Renal cortical epithelial cell (primary cell): ENCODE measurements at places on chromosomes 5 and 9.

- no peak for DNase-seq
These were observed 132.6 kb upstream of the FSTL4 start for GRCh38 chr5:133744960-133745308.

GRCh38 chr9:7192266-7192665 lies 434.5 kb downstream of the KDM4C start:
- no peak for DNase-seq

- peak; percentile 40 for DNase-seq
These were observed 177.3 kb upstream of the ADAMTSL1 start for GRCh38 chr9:18296702-18297055.

DNA sequence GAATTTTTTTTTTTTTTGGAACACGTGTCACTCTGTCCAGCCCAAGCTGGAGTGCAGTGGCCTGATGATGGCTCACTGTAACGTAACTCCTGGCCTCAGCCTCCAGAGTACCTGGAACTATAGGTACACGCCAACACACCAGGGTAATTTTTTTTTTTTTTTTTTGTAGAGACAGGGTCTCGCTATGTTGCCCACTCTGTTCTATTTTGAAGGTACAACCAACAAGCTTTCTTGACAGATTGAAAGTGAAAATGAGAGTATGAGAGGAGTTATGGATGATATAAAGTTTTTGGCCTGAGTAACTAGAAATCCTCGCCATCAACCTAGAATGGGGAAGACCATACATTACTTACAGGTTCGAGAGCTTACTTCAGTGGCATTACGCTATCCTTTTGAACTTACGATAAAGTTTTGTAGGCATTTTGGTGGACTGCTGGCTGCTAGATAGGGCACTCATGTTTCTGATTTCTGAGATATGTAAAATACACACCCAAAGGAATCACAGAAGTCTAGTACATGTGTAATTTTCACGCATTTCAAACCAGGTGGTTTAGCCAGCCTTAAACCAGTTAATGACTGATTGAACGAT lies 806 bp upstream of the CDC42SE2 start:
- peak; percentile 25 for DNase-seq

GRCh38 chr9:20042128-20042711 lies 253.4 kb upstream of the SLC24A2 start:
- no peak for DNase-seq

- DNase-seq, result peak; percentile 84
These were observed 8.0 kb downstream of the SPOCK1 start for GRCh38 chr5:137491121-137491520.

GRCh38 chr5:169006842-169007790 lies 293.8 kb downstream of the SLIT3 start:
- DNase-seq, result peak; percentile 62

DNA sequence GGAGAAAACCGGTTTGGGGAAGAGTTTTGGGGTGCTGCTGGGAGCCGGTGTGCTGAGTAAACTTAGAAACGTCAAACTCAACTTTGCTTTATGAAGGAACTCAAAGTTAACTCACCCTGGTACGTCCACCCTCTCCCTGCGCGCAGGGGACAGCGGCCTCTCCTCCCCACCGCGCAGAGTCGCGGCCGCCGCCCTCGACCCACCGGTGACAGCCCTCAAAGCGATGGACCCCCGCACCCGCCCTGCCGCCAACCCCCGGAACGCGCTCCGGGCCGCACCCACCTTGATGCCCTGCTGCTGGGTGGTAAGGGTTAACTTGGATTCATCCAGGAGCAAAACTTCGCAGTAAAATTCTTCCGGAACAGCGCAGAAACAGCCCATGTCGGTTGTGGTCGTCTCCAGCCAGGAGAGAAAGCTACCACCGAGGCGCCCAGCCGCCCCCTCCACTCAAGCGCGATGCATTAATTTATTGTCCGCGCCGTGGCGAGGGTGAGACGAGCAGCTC lies 366 bp downstream of the EPB41L4A start:
- no peak for DNase-seq

DNA sequence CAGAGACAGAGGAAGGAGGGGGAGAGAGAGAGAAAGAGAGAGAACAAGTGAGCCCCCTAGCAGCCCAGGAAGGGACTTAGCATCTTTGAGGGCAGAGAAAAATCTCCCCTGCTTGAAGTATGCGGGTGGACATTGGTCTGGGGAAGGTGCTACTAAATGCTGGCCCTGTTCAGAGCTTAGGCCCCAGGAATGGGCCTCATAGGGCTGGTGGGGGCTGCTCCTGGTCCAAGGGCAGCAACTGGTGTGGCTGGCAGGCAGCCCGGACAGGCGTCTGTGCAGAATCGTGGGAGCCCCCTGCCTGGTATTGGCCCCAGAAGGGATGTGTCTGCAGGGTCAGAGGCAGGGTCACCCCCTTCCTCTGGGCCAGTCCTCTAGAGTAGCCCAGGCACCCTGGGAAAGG lies 47.8 kb upstream of the SUSD3 start:
- no peak for DNase-seq

DNA sequence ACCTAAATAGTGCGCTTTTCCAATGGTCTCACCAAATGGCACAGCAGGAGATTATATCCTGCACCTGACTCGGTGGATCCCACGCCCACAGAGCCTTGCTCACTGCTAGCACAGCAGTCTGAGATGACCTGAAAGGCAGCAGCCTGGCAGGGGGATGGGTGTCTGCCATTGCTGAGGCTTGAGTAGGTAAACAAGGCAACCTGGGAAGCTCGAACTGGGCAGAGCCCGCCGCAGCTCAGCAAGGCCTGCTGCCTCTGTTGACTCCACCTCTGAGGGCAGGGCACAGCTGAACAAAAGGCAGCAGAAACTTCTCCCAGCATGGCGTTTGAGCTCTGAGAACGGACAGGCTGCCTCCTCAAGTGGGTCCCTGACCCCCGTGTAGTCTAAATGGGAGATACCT lies 18.1 kb upstream of the ABLIM3 start:
- no peak for DNase-seq

DNA sequence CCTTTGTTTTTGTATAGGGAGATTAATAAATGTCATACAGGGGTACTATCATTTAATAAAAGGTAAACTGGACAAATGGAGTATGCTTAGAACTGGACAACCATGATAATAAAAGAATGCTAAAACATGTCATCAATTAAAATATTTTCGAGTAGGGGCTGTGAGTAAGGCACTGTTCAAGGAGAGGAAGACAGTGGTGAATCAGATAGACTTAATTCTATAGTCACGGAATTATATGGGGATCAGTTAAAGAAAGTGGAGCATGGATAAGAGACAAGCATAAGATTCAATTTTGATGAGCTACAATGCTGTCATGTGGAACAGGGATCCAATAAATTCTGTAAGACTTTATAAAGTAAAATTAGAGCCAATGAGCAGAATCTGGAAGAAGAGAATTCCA lies 104.5 kb downstream of the HMHB1 start:
- no peak for DNase-seq

DNA sequence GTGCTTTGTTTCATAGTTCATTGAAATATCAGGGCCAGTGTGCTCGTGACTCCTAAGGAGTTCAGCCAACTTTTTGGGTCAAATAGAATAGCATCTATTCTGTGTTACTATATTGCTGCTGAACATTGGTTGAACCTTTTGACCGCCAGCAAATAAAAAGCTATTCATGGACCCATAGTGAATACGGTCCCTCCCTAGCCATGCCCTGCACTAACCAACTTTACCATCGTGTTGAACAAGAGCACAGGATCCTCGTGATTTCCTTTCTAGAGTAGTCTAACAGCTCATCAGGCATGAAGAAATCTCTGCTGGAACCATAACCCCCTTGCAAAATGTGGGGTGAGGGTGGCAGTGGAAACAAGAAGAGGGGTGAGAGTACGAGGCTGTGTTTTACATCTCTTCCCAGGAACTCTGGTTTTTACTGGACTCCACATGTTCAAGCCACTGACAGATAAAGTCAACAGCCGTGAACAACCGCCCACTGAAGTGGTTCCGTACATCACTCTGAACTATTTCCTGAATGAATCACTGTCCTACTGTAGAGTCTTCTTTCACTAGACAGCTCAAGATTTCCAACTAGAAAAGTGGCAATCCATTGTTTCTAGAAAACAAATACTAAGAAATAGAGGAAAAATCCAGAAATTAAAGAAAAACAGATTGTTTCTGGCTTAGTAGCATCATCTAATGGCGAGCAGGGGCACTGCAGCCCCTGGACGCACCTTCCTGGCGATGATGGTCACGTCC lies 70.1 kb upstream of the SPATA31E1 start:
- DNase-seq, result peak; percentile 87

GRCh38 chr9:115126404-115126803 lies 8.4 kb upstream of the TNC start:
- no peak for DNase-seq

GRCh38 chr9:84677080-84677479 lies 7.6 kb downstream of the NTRK2 start:
- DNase-seq, result peak; percentile 58

GRCh38 chr5:151541571-151541970 lies 49.6 kb downstream of the FAT2 start:
- no peak for DNase-seq

DNA sequence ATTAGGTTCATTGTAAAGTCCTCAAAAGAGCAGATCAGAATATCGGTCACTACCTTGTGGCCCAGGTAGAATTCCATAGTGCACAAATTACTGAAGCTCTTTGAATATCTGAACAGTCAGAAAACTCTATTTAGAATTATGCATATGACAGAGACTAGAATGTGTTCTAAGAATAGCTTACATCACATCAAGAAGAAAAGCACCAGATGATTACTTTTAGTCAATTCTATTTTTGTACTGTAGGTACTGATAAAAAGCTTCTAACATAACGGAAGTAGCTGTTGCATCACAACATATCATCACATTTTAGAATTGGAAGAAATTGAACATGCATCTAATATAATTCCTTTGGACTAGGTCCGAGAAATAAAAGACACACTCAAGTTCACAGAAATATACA lies 946.6 kb upstream of the ARRDC3 start:
- DNase-seq, result no peak

GRCh38 chr9:9214066-9214465 lies 1398.7 kb downstream of the PTPRD start:
- DNase-seq, result no peak

- no peak for DNase-seq
These were observed 189.7 kb downstream of the GNAQ start for GRCh38 chr9:77841739-77842386.

- peak; percentile 62 for DNase-seq
These were observed 58.2 kb downstream of the RICTOR start for GRCh38 chr5:39015743-39016586.

GRCh38 chr5:106093134-106093533 lies 1577.6 kb downstream of the EFNA5 start:
- DNase-seq, result no peak

- no peak for DNase-seq
These were observed 265.8 kb downstream of the SYK start for GRCh38 chr9:91067306-91067860.

DNA sequence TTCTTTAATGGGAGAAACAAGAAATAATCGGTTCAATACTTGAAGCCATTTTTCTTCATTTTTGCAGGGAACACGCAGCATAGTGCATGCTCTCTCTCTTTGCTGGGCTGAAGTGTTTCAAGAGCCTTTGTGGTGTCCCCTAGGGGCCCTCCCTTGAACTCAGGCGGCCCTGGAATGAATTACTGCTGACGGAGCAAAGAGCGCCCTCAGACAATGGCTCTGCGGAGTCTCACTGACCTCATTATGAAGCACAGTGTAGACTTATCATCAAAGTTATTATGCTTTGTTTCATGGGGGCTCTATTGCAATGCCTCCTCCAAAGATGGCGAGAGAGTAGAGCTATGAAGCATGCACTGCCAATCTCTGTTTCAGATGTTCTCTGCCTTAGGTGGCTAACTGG lies 64.8 kb upstream of the ADCY2 start:
- no peak for DNase-seq

DNA sequence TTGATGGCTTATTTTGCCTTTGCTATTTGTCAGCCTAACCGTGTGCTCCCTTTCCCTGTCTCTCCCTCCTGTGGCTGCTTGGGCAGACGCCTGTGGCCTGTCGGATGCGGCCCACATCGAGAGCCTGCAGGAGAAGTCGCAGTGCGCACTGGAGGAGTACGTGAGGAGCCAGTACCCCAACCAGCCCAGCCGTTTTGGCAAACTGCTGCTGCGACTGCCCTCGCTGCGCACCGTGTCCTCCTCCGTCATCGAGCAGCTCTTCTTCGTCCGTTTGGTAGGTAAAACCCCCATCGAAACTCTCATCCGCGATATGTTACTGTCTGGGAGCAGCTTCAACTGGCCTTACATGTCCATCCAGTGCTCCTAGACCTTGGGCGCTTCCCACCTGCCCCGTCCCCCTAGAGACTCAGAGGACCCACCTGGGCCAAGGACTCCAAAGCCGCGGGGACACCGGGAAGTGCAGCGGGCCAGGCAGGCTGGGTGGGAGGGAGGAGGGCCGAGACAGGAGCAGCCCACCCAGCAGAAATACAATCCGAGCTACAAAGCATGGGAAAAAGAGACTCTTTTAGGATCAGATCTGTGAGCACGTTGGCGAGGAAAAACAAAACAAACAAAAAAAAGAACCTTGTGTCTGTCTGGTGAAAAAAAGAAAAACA lies 10.6 kb downstream of the NR2F1 start:
- DNase-seq, result no peak

DNA sequence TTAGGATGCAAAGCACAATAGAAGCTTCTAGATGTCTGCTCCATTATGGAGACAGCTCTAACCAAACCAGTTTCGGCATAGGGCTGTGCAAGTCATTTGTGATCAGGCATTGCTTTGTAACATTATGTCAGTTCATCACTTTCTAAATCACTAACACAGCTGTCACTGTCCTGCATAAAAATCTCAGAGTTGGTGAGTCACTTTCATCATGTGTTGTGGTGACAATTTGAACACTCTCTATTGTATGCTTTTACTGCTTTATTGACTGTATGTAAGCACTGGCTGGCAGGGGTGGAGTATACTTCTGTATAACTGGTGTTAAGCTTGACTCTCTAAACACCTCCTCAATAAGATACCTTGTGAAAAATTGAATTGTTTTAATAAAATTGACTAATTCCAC lies 77.9 kb downstream of the SLCO4C1 start:
- DNase-seq, result no peak

DNA sequence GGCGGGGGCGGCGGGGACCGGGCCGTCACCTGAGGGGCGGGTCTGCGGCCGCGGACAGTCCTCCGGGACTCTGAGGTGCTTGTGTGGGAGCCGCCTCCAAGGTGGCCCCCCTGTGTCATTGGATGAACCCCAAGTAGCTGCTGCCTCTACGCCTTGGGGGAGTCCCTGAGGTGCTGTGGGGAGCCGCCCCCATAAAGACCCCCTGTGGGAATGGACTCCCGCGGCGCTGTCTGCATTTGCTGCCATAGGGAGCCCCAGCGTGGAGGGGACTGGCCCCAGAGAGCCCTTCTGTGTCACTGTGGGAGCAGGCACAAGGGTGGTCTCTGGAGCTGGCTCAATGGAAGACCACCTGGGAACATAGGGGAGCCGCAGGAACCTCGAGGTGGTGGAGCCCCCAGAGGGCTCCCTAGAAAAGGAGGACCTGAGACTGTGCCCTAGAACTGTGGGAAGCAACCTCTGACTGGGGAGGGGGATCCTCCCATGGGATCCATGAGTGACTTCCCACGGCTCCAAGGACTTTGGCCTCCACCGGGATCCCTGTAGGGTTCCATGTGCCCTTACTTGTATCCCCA lies 412 bp downstream of the PHF24 start:
- DNase-seq, result no peak

GRCh38 chr5:78809444-78809843 lies 160.9 kb upstream of the LHFPL2 start:
- DNase-seq, result peak; percentile 53
